Stimulated activated CD4-positive, alpha-beta T cell treated with anti-CD3 and anti-CD28 coated beads, TNF-alpha, amount 100 ng/mL, for 4 hours (primary cell): ENCODE measurements at places on chromosomes 3 and 15.
A peak's percentile ranks its signal among the peaks of the same experiment; 100 is the strongest.

GRCh38 chr15:37788330-37788729, 146.1 kb upstream of the TMCO5A start:
- DNase-seq, result no peak

DNA sequence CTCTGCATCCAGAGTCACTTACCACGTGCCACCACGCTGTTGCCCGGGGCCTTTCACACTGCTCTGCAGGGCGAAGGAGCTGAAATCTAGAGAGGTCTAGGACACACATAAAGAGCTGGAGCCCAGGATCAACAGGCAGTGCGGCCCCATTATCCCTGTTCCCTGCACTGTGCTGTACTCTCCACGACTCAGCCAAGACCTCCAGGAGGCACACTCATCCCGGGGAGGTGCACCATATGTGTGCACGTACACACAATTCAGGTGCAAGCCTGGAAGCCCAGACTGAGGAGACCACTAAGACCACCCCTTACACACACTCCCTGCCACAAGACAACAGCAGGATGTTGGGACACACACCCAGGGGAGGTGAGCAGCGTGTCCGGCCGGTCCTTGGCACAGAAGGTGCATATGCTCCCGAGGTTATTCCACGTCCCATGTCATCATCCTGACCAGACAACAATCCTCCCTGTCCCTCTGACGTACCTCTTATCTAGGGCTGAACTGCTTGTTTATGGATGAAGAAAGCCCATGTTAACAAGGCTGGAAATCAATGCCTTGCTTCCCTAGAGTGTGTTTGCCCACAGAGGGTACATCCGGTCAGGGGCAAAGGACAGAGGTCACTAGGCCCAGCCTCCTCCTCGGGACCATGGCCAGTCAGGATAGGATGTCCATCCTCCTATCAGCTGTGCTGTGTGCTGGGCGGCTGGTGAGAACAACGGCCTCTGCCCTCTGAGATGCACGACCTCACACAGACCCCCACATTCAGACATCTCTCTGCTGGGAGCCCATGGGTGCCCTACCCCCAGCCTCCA, 16.1 kb downstream of the KLF15 start:
- no peak for DNase-seq

GRCh38 chr3:16177962-16178627, 3.6 kb downstream of the GALNT15 start:
- peak; percentile 33 for DNase-seq

DNA sequence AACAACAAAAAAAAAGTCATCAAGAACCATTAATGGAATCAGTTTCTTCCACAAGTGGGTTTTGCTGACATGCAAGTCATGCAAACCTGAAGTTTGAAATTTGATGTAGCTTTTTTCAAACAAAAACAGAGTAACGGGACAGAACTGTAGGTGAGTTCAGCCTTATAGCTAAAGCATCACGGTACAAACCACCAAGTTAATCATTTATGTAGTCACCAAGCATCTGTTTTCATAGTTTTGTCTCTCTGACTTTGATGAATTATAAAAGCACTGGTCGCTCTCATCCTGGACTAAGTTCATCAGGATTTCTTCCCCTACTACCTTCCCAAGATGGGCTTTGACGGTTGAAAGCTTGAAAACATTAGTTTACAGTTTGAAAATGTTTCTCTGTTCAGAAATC, 117.0 kb upstream of the SAMMSON start:
- DNase-seq, result no peak

DNA sequence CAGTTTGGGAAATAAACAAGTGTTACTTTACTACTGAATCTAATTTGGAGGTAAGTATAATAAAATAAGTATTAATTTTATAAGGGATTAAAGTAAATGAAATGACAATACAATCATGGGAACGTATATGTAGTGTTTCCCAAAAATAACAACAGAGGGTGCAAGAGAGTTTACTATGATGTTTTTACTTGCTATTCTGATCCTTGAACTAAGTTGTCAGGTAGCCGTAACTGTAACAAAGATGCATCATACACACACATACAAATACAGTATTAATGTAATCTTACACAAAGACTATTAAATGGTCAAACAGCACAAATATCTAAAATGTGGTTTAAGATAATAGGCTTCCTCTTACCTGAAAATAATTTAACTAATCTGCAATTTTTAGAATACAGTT, 311.4 kb downstream of the TBC1D5 start:
- no peak for DNase-seq

GRCh38 chr3:138919325-138919724, 27.6 kb downstream of the FOXL2 start:
- DNase-seq, result no peak

- no peak for DNase-seq
Observed at GRCh38 chr3:150495563-150496168, 50.6 kb downstream of the SERP1 start.

- no peak for DNase-seq
Observed at GRCh38 chr15:73578026-73578425, 55.2 kb downstream of the NPTN start.

- DNase-seq, result no peak
Observed at GRCh38 chr3:118080889-118081288, 953.8 kb downstream of the IGSF11 start.

DNA sequence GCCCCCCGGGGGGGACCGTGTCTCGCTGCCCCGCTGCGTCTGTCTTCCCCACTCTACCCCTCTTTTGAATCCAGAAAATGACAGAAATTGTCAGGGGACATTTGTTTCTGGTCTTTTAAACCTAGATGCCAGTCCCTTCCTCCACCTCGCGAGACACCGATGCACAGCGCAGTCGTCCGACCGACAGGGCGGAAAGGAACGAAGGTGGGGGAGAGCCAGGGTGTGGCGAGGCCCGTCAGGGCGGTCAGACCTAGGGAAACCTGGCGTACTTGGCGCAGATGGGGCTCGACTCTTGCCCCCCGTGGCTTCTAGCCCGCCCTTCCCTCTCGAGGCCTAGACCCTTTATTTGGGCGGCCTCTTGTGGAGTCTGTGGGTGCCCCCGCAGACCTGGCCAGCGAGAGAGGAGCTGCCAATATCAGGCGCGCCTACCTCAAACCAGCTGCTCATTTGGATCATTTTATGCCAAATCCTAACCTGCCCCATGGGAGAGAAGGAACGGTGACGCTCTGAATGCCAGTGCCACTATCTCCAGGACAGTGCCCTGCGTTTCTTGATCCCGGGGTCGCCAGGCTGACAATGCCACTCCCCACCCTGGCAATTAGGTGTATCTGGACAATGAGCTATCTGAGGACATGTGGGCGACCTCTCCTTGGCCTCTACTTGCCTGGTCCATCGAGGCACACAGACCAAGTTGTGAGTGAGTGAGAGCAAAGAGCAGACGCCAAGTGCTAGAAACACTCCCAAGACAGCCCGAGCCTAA, 500 bp upstream of the RAB6B start:
- DNase-seq, result no peak

- no peak for DNase-seq
Observed at GRCh38 chr15:83115831-83116565, 8.6 kb downstream of the TM6SF1 start.

GRCh38 chr15:88920186-88920891, 7.2 kb upstream of the MFGE8 start:
- DNase-seq, result no peak
